ENCODE measurements at places on chromosomes 6 and 20.
A peak's percentile ranks its signal among the peaks of the same experiment; 100 is the strongest.

DNA sequence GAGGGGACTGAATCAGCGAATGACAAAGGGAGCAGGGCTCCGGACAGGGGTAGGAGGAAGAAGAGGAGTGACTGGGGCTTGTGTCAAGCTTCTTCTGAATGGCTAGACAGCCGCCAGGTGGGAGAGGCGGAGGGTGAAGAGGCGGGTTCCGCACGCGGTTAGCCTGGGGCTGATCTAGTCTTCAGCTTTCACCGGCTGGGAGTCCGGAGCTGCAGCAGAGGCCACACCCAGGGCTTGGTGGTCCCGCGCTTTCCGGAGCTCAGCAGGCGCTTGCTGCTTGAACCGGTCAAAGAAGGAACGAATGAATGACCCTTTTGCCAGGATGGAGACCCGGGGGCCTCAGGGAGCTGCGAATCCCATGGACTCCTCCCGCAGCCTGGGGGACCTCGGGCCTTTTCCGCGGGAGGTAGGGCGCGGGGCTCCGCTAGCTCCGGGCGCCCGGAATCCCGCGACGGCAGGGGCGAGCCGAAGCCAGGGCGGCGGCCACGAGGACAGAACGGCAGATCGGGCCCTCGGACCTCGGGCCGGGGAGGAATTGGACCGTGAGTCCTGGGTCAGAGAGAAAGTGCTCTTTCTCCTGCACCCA is at the start of gene C6orf141:
Gene C6orf141 (plus strand): TSS at position 177 of the 586 bp plus-strand sequence. CDS start 125 bp downstream, at position 302.
- no peak for DNase-seq

- DNase-seq: no peak
Measured at GRCh38 chr20:31949877-31950646, 1.8 kb downstream of the PDRG1 start.

- no peak for DNase-seq
Measured at GRCh38 chr6:132058975-132059374, 107.8 kb upstream of the CCN2 start.

DNA sequence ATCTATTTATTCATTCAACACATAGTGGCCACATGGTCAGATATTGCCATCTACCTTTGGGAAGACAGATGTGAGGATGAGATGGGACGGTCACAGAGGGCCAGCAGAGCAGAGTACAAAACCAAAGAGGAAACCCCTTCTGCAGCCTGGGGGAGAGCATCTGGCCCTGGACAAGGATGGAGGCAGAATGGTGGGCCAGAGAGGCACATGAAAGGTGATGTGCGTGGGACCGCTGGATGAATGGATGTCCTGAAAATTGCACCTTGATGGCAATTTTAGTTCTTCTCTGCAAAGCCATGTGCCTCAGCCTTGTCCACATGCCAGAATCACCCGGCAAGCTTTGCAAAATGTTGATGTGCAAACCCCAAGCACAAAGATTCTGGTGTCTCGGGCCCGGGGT is 77.4 kb upstream of the CD93 start:
- DNase-seq: no peak

GRCh38 chr6:971981-972640 is 279.2 kb upstream of the EXOC2 start:
- DNase-seq: no peak

DNA sequence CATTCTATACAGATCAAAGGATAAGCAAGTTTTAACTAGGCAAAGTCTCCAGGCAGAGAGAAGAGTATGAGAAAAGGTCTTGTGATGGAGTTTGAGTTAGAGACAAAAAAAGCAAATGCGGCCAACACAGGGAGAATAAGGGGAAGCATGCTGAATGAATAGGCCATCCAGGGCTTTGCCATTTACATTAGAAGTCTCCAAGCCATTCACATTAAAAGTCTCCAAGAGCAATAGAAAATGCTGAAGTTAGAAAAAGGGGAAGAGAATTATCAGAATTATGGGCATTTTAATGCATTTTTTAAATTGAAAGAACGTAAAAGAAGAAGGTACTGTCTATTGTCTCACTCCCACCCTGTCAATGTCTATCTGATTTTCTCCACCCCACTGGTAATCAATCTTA is 49.4 kb downstream of the PDSS2 start:
- no peak for DNase-seq

- no peak for DNase-seq
Measured at GRCh38 chr20:63979557-63980316, at the start of gene SAMD10. TSS of gene SAMD10 (minus strand) at chr20:63979642. CDS start at chr20:63979467, 175 bp downstream.

- no peak for DNase-seq
Measured at GRCh38 chr6:151757506-151757955, 50.0 kb upstream of the ESR1 start.

DNA sequence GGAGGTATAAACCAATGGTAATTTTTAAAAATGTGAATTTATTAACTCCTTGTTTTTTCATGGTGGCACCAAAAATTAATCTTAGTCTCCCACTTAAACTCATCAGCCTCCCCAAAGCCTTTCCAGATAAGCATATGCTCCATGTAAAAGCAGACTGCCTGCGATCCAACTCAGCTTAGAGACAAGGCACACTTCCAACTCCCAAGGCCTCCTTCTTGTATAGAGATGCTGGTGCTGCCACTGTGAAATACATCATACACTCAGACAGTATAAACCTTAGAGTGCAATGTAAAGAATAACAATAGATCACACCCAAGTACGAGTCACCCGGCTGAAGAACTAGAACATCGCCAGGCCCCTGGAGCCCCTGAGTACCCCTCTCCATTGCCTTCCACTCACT is 2.0 kb downstream of the ANKRD6 start:
- no peak for DNase-seq

DNA sequence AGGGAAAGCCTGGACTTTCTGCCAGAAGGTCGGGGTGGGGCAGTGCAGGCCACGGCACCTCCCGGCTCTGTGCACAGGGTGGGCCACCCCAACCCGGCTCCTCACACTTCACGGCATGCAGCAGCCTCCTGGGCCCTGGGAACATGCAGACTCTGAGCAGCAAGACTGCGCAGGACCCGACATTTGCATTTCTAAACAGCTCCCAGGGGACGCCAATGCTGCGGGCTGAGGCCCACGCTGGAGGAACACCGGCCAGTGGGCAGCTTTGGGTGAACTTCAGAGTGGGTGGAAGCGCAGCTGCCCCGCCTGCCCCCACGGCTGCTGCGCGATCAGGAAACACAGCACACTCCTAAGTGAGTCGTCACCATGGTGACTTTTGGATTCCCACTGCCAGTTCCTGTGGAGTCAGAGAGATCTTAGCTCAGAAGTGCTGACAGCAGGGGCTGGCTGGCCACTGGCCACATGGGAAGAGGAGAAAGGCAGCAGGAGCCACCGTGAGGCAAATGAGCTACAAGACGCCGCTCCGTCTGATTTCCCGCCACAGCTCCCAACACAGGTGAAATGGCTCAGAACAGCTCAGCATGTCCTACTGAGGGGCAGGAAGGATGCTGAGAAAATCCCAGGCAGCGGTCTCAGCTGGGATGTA is 52.1 kb downstream of the RNASET2 start:
- DNase-seq: peak; percentile 73

DNA sequence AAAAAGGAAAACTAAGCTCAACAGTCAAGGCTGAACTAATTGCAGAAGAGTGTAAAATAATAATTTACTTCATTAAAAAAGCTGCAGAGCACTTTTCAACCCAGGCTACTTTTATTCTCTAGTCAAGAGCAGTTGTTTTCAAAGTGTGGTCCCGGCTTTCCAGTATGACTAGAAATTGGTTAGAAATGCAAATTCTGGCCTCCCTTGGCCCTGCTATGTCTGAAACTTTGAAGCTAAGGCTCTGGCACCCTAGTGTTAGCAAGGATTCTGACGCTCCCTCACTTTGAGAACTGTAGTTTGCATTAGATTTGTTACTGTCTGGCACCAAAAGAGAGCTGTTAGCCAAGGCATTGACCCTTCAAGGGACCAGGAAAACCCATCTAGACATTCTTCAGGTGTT is 9.5 kb upstream of the NXT1 start:
- no peak for DNase-seq

GRCh38 chr6:130958468-130958867 is 104.6 kb downstream of the EPB41L2 start:
- no peak for DNase-seq

DNA sequence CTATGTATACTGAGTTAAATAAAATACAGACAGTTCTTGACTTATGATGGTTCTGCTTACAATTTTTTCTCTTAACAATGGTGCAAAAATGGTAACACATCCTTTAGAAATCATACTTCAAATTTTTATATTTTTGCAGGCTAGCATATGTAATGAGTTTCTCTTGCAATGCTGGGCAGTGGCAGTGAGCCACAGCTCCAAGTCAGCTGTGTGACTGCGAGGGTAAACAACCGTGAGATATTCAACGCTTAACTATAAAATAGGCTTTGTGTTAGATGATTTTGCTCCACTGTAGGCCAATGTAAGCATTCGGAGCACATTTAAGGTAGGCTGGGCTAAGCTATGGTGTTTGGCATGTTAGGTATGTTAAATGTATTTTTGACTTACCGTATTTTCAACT is 136.1 kb downstream of the PLCB4 start:
- DNase-seq: no peak

DNA sequence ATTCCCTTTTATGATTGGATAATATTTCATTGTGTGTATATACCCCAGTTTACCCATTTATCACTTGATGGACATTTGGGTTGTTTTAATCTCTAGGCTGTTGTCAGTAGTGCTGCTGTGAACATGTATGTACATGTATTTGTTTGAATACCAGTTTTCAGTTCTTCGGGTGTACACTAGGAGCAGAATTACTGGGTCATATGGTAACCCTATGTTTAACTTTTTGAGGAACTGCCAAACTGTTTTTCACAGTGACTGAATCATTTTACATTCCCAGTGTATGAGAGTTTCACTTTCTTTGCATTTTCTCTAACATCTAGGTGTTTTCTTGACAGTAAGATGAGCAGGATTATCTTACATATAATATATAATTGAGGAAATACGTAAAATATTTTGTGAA is 44.7 kb upstream of the ADIG start:
- DNase-seq: no peak

GRCh38 chr6:149951096-149951495 is 9.3 kb downstream of the ULBP2 start:
- DNase-seq: no peak

GRCh38 chr6:158816803-158817727 is 2.1 kb downstream of the EZR start:
- no peak for DNase-seq

DNA sequence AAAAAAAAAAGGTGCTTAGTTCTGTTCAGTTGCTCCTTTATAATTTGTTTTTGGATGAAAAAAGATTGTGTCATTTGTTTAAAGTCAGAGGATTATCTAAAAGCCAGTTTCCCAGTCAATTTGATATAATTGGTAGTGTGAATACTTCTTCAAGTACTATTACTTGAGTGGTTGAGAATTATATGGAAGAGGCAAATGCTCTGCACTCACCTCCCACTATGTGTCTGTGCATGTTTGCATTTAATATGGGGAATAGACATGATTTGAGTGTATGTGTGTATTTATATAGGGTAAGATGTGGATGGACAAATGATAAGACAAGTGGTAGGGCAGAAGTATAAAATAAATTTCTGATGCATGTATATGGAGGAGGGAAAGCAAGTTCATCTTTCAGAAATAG is 15.8 kb downstream of the GJA1 start:
- no peak for DNase-seq

DNA sequence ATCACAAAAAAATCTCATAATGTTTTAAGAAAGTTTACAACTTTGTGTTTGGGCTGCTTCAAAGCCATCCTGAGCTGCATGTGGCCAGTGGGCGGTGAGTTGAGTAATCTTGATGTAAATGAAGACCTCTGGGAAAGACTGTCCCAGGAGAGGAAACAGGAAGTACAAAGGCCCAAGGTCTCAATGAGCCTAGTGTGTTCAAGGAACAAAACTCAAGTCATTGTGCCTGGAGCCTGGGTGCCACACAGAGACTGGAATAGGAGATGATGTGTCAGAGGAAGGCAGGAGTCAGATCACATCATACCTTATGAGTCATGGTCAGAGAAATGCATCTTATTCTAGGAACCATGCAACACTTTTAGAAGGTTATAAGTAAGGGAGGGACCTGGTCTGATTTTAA is 51.5 kb downstream of the COL19A1 start:
- no peak for DNase-seq

- DNase-seq: no peak
Measured at GRCh38 chr6:144739873-144740272, 454.7 kb downstream of the UTRN start.

DNA sequence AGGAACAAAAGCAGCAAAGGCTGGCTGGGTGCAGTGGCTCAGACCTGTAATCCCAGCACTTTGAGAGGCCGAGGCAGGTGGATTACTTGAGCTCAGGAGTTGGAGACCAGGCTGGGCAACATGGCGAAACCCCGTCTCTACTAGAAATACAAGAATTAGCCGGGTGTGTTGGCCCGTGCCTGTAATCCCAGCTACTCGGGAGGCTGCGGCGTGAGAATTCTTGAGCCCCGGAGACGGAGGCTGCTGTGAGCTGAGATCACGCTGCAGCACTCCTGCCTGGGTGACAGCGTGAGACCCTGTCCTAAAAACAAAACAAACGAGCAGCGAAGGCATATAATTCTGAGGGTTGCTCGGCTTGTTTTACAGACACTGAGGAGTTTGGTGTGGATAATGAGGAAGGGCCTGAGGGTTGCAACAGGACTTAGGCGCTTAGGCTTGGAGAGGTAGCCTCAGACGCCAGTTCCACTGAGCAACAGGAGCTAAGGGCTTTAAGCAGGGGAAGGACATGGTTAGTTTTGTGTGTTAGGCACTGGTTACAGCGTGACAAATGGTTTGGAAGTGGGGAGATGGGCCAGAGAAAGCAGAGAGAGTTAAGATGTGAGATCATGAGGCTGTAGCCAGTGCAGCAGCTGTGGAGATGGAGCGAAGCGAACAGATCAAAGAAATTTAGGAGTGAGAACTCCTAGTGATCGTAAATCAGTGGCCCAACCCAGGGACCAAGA is 1.2 kb downstream of the MYH7B start:
- no peak for DNase-seq

- DNase-seq: no peak
Measured at GRCh38 chr6:8383584-8383983, 51.8 kb downstream of the SLC35B3 start.

DNA sequence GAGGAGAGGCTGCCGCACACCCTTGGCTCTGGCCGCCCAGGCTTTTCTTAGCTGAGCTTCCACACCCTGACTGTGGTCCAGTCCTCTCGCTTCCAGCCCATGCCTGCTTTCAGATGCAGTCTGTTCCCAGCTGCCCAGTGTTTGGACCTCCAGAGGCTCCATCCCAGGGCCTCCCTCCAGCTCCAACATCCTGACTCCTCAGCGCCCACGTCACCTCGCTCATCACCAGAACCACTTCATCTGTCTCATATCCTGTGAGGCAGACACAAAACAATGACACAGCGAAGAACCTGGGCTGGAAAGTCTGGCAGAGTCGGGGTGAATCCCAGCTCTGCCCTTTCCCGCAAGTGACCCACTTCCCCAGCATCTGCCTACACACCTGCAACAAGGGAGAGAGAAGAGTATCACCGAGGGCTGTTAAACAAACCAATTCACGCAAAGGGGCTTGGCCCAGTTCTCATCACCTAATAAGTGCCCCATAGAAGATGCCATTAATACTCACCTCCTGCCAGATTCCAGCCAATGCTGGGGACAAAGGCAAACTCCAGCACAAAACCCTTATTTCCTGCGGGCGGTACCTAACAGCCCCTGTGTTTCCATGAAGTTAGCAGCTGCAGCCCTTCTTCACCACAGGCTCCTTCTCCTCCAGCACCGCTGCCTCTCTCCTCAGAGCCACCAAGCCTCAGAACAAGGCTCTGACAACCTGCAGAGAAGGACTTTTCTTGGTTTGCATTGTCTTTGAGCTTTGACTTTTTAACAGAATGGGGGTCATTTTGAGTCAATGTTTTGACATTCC is 133.4 kb upstream of the CDH4 start:
- no peak for DNase-seq

Data from NCI-H524 treated with DMSO at 0.1 percent for 48 hours (cell line).